ENCODE measurements at places on chromosomes 13 and 19. TPM values are rescaled to one million over a fixed set of nuclear protein-coding genes. Genes with fewer than 3 reads are reported as not detected.

The OR10H1 gene
- 0.04 TPM for polyA plus RNA-seq

The RAB11B gene
- polyA plus RNA-seq, result 69.6 TPM

The KLK8 gene
- not detected for polyA plus RNA-seq

The TMEM38A gene
- 127 TPM for polyA plus RNA-seq

The C19orf81 gene
- 3.8 TPM for polyA plus RNA-seq

The FAM98C gene
- 9.5 TPM for polyA plus RNA-seq

The SULT2A1 gene
- polyA plus RNA-seq, result not detected

The FGF9 gene
- polyA plus RNA-seq, result 10.9 TPM

The POP4 gene
- 42.0 TPM for polyA plus RNA-seq

The SOX1 gene
- polyA plus RNA-seq, result 0.05 TPM

The CGB5 gene
- not detected for polyA plus RNA-seq

The IGFLR1 gene
- polyA plus RNA-seq, result 3.3 TPM

The RAB3A gene
- polyA plus RNA-seq, result 4.2 TPM

The PSG2 gene
- 0.56 TPM for polyA plus RNA-seq

The ZNF43 gene
- 12.2 TPM for polyA plus RNA-seq

The ZNF837 gene
- polyA plus RNA-seq, result 1.9 TPM

The GNG14 gene
- polyA plus RNA-seq, result not detected

The TEX29 gene
- 0.30 TPM for polyA plus RNA-seq

The ACTL9 gene
- polyA plus RNA-seq, result not detected

The MYO1F gene
- polyA plus RNA-seq, result 6.7 TPM

The SLC6A16 gene
- 1.0 TPM for polyA plus RNA-seq

The FFAR1 gene
- not detected for polyA plus RNA-seq

The CD79A gene
- polyA plus RNA-seq, result 0.73 TPM

The ZNF229 gene
- 4.8 TPM for polyA plus RNA-seq

The CYP4F2 gene
- polyA plus RNA-seq, result not detected

The CEACAM3 gene
- polyA plus RNA-seq, result not detected

The SLAIN1 gene
- 5.5 TPM for polyA plus RNA-seq

The VSIG10L gene
- 1.00 TPM for polyA plus RNA-seq

The CTXN1 gene
- polyA plus RNA-seq, result 2.0 TPM

The ZNF667 gene
- 11.3 TPM for polyA plus RNA-seq

The JAK3 gene
- polyA plus RNA-seq, result 1.9 TPM

The GTPBP3 gene
- 11.9 TPM for polyA plus RNA-seq

The CRTC1 gene
- 15.2 TPM for polyA plus RNA-seq

The NANOS3 gene
- 2.0 TPM for polyA plus RNA-seq

The ADGRE3 gene
- not detected for polyA plus RNA-seq

The RASIP1 gene
- polyA plus RNA-seq, result 25.9 TPM

The DNMT1 gene
- polyA plus RNA-seq, result 61.4 TPM

The MAMSTR gene
- polyA plus RNA-seq, result 146 TPM

The SBSN gene
- polyA plus RNA-seq, result not detected

The KLK7 gene
- not detected for polyA plus RNA-seq

The ZNF793 gene
- 10.9 TPM for polyA plus RNA-seq

The SIGLECL1 gene
- polyA plus RNA-seq, result not detected

The ZNF529 gene
- 15.3 TPM for polyA plus RNA-seq

Measured in forelimb muscle (tissue), 1 donor.